ENCODE measurements at places on chromosomes 3 and 15.

- DNase-seq: peak; percentile 56
Measured at GRCh38 chr3:37221407-37221806, 47.0 kb upstream of the LRRFIP2 start.

GRCh38 chr3:37794646-37795045, 67.0 kb upstream of the CTDSPL start:
- DNase-seq: no peak

GRCh38 chr3:164419220-164419619, 659.1 kb downstream of the SI start:
- DNase-seq: no peak

DNA sequence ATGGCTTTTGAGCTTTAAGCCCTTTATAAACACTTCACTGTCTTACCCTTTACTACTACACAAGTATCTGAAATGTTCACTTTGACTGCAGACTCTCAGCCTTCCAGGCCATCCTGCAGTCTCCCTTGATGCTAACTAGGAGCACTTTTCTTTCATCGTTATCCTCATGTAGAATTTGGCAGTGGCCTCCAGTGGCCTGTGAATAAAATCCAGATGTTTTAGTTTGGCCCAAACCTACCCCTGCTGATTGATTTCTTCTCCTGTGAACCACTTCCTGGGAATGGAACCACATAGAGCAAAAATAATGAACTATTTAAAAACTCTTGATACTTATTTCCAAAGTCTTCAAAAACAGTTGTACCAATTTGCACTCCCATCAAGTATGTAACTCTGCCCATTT, 271.9 kb downstream of the FEZF2 start:
- DNase-seq: no peak

- no peak for DNase-seq
Measured at GRCh38 chr15:101018450-101018849, 99.3 kb downstream of the LRRK1 start.

- peak; percentile 6 for DNase-seq
Measured at GRCh38 chr3:113097960-113098447, 107.2 kb downstream of the GTPBP8 start.
